ENCODE measurements at places on chromosomes 1 and 21.

- peak; percentile 86 for DNase-seq
These were observed 156.9 kb upstream of the GJB5 start for GRCh38 chr1:34597877-34598514.

GRCh38 chr21:38249256-38249655 is 7.5 kb upstream of the KCNJ15 start:
- no peak for DNase-seq

DNA sequence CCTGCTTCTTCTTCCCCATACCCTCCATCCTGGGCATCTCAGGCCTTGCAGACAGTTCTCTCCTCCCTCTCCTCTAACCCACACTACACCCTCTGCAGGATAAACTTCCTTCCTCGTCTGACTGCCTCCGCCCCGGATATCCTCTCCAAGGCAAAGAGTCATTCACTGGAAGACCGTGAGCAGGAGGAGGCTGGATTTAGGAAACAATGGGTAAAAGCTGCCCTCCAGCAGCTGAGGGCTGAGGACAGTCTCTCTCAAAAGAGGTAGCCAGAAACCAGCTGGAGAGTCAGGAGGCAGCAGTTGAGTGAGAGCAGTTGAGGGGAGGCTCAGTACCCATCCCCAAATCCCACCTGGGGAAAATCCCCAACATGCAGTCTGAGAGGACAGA is 1.4 kb downstream of the CSRP1 start:
- peak; percentile 61 for DNase-seq

GRCh38 chr1:53258216-53258615 is 19.9 kb upstream of the MAGOH start:
- DNase-seq = no peak

- DNase-seq = no peak
These were observed 253.2 kb downstream of the NPHP4 start for GRCh38 chr1:5738911-5739462.

- no peak for DNase-seq
These were observed 717.2 kb downstream of the NCAM2 start for GRCh38 chr21:21715266-21715969.

DNA sequence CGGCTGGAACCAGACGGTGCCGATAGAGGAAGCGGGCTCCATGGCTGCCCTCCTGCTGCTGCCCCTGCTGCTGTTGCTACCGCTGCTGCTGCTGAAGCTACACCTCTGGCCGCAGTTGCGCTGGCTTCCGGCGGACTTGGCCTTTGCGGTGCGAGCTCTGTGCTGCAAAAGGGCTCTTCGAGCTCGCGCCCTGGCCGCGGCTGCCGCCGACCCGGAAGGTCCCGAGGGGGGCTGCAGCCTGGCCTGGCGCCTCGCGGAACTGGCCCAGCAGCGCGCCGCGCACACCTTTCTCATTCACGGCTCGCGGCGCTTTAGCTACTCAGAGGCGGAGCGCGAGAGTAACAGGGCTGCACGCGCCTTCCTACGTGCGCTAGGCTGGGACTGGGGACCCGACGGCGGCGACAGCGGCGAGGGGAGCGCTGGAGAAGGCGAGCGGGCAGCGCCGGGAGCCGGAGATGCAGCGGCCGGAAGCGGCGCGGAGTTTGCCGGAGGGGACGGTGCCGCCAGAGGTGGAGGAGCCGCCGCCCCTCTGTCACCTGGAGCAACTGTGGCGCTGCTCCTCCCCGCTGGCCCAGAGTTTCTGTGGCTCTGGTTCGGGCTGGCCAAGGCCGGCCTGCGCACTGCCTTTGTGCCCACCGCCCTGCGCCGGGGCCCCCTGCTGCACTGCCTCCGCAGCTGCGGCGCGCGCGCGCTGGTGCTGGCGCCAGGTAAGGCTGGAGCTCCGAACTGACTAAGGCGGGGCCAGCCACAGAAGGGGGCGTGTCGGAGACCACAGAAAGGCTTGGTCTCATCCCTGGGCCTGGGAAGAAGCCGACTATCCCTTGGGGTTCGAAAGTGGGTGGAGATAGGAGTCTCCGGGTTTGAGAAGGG is 486 bp downstream of the SLC27A3 start:
- peak; percentile 97 for DNase-seq

DNA sequence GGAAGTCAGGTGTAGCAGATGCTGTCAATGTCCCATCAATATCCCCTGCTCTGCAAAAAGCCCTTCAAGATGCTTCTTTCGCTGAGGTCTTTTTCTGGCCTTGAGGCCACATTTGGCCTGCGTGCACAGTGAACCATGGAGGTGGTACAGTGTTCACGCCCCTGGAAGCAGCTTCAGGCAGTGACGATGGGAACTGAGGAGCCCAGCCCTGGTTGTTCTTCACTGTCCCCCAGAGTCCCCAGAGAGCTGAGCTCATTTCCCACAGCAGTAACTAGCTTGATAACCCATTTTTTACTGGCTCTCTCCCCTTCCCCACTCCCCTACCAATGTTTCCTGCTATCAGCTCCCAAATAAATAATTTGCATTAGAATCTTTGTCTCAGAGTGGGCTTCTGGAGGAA is 76.5 kb downstream of the OLIG1 start:
- no peak for DNase-seq

DNA sequence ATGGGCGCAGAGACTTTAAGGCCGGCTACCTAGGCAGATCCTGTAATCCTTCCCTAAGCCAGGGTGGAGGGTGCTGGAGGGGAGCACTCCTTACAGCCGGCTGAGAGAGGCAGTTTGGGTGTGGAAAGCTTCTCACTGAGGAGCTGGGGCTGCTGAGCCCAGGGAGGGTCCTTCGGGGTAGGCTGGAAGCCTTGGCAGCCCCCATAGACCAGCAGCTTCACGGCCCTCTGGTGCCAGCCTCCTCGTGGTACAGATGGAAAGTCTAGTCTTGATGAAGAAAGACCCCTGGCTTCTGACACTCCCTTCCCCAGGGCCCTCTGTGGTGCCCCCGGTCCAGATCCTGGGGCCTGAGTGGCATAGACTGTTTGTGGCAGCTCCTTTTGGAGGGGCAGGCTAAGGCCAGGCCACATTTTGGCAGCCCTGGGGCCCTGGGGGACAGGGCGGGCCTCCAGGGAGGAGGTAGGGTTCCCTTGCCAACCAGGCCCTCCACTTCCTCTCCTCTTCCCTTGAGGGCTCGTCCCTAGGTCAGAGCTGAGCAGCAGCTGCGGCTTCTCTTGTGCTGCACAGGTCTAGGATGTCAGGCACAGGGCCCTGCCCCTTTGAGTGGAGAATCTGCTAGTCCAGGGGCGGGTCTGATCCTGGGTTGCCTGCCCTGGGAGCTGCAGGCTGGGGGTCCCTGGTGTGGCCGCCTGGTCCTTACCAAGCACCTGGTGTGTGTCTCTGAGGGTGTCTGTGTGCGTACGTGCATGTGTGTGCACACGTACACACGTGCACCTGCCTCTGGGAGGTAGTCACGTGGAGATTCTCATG is 4.8 kb downstream of the AMPD2 start:
- DNase-seq = no peak

DNA sequence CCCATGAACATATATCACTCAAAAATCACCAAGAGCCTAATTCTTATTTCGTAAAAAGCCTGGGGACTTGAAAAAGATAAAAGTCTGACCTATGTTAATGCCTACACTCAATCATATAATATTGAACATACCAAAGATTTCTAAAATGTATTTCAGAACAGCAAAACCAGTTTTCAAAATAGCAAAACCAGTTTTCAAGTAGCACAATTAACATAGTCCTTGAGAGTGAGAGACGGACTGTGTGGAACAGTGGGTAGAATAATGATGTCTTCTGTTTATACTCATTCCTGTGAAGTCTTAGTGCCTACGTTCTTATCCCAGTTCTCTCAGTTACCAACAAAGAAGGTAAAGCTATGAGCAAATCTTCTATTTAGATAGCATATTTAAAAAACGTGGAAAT is 22.3 kb upstream of the RGS2 start:
- no peak for DNase-seq

Measured in NCI-H345 (cell line).